ENCODE measurements at places on chromosomes 7 and 10. TPM values are rescaled to one million over a fixed set of nuclear protein-coding genes. Genes with fewer than 3 reads are reported as not detected.

- DNase-seq, result no peak
Observed at GRCh38 chr7:131370523-131370968, 42.9 kb downstream of the MKLN1 start.

LANCL2 gene
- total RNA-seq, result 13.9 TPM

DNA sequence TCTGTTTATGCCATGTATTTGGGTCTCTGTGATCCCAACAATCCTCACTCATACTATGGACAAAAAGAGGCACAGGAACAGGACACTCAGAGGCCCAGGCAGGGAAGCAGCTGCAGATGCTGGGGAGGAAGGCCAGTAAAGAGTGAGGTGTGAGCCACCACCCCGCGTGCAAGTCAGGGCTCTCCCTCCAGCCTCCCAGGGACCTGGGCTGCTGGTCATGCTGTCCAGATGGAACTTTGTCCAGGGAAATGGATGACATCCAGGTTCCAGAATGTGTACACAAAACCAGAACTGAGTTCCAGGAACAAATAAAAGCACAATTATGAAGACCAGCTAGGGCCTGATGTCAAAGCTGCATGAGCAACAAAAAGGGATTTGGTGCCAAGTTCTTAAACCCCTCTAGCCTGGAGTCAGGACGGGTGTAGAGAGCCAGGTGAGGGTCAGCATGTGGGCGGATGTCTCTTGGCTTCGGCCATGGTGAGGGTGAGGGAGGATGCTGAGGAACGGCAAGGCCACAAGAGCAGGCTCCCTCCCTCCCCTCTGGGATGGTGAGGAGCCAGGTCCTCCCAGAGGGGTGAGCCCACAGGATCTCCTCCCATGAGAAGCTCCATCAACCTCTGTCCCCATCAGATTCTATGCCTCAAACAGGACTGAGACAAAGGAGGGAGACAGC, 739.7 kb downstream of the PARD3 start:
- no peak for DNase-seq

DNA sequence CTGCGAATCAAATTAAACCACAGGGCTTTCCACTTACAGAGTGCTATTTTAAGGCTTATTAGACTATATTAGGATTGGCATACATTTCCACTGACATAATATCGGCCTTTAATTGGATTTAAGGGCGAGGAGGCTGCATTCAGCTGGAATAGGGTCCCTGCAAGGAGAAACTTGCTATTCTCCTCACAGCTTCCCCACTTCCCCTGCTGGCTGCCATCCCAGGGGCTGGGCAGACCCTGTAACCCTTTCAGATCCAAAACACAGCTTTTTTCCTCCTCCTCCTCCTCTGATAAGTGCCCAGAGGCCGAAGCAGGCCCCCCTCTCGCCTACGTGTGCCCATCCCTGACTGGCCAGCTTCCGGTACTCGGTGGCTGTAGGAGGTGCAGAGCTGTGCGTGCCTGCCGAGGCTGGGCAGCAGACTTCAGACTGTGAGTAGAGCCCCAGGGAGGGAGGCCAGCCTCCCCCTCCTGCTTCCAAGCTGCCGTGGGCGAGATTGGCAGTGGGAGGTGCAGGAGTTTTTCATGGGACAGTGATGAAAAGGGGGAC, 224.2 kb downstream of the PLXNA4 start:
- DNase-seq, result no peak

DNA sequence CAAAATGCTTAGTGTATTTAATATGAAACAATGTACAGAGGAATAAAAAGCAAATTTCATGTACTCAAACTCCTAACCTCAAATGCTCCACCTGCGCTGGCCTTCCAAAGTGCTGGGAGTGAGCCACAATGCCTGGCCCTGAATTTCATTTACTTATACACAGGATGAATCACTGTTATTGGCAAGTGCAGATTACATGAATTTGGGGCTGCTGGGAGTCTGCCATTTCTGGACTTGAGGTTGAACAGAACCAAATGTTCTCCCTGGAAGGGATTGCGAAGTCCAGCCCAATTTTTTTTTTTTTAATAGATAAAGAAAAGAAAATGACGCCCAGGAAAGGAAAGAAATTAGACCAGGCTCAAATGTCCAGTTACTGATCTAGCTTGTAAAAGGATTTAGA, 6.8 kb upstream of the CSTF2T start:
- DNase-seq, result no peak

Measured in chondrocyte (in vitro differentiated cells).